ENCODE measurements at places on chromosomes 7 and 10.

GRCh38 chr10:110170142-110170971, 37.0 kb upstream of the MXI1 start:
- no peak for DNase-seq

- peak; percentile 63 for DNase-seq
Observed at GRCh38 chr7:96219378-96220130, 102.3 kb downstream of the SLC25A13 start.

DNA sequence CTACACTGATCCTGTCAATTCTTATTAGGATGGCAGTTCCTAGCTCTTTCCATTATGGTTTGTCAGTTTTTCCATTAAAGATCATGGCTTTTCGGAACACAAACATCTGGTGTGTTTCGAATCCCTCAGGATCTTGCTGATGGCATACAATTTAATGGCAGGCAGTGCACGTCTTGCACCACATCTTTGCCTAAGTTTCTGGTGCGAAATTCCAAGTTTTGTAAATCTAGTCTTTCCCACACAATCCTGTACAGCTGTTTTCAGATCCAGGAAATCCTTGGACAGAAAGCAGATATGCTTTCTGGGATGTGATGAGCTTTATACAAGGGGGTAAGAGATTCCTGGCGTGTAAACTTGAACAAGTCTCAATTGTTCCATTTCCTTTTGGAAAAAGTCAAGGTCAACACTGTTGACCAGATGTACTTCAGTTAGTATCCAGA, 224.3 kb upstream of the PHYHIPL start:
- no peak for DNase-seq

GRCh38 chr7:50704844-50705243, 77.9 kb downstream of the GRB10 start:
- no peak for DNase-seq

GRCh38 chr10:63438506-63439498, 27.0 kb downstream of the JMJD1C start:
- no peak for DNase-seq

GRCh38 chr7:43170571-43170970, 58.1 kb downstream of the HECW1 start:
- no peak for DNase-seq

DNA sequence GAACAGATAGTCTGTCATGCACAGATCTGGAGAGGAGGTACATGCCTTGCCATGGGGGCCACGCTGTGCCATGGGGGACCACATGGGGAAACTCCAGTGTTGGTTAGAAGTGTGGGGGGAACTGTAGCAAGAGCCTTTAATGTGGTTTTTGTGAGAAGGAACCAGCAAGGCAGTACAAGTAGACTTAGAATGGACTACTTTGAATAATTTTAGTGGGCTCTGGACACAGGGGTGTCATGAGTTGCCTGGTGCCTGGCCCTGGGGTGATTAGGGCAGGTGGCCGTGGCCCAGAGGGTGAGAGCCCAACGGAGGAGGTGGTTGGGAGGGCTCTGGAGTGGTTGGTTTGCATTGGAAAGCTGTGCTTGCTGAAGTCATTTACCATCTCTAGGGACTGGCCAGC, 77.2 kb downstream of the CXCL12 start:
- no peak for DNase-seq

- no peak for DNase-seq
Observed at GRCh38 chr10:12484002-12484918, 134.9 kb downstream of the CAMK1D start.

DNA sequence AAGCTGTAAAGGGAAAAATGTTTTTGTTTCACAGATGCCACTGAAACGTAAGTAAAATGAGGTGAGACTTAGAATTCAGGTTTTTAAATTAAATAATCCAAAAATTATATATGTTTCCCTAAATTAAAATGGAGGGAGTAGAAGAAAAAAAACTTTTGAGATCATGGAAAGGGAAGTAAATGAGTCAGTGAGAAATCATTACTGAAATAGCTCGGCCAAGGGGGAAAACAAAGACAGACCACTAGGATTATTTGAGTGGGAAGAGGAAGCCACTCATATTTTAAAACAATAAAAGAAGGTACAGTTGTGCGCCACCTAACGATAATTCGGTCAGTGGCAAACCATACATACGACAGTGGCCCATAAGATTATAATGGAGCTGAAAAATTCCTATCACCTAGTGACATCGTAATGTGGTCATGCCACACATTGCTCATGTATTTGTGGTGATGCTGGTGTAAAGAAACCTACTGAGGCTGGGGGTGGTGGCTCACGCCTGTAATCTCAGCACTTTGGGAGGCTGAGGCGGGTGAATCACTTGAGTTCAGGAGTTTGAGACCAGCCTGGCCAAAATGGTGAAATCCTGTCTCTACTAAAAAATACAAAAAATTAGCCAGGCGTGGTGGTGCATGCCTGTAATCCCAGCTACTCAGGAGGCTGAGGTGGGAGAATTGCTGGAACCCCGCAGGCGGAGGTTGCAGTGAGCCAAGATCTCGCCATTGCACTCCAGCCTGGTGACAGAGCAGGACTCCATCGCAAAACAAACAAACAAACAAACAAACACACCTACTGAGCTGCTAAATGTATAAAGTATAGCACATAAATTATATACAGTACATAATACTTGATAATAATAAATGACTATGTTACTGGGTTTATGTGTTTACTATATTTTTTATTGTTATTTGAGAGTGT, 64.7 kb downstream of the MKX start:
- no peak for DNase-seq

DNA sequence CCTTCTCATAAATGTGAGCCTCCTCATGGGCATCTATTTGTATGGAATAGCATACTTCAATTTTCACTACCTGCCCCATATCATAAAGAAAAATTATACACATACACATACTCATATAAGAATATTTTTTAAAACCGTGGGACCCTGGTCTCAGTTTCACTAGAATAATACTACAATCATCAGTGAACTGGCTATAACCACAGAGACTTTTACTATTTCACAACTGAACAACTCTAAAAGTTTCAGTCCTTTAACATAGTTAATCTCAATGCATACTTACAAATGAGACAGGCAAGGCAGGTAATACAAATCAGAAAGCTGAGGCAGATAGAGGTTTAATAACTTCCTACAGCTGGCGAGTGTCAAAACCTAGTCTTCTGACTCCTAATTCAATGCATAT, 83.1 kb downstream of the LRRN3 start:
- DNase-seq: no peak

- no peak for DNase-seq
Observed at GRCh38 chr7:7433811-7434210, 101.9 kb downstream of the COL28A1 start.

GRCh38 chr10:110420401-110421193, 77.1 kb upstream of the DUSP5 start:
- no peak for DNase-seq

- no peak for DNase-seq
Observed at GRCh38 chr7:151299940-151300645, 41.5 kb upstream of the NUB1 start.

DNA sequence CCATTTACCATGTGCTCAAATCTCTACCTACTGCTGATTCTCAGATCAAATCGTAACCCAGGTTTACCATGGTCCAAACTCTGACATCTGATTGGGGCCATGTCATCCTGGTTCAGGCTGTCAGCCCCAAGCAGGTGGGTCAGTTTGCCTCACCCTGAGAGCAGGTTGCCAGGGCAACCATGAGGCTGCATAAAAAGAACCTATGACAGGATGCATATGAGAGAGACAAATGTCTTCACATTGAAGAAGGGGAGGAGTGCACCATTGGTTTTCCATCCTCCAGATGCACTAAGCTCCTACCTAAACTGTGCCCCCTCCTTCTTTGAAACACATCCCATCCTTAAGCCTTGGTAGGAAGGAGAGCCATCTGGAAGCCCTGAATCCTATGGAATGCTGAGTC, 10.2 kb downstream of the PRSS1 start:
- no peak for DNase-seq

GRCh38 chr10:5488272-5489161, 10.9 kb downstream of the CALML5 start:
- DNase-seq: no peak

- DNase-seq: no peak
Observed at GRCh38 chr7:520503-521161, 986 bp upstream of the PDGFA start.

DNA sequence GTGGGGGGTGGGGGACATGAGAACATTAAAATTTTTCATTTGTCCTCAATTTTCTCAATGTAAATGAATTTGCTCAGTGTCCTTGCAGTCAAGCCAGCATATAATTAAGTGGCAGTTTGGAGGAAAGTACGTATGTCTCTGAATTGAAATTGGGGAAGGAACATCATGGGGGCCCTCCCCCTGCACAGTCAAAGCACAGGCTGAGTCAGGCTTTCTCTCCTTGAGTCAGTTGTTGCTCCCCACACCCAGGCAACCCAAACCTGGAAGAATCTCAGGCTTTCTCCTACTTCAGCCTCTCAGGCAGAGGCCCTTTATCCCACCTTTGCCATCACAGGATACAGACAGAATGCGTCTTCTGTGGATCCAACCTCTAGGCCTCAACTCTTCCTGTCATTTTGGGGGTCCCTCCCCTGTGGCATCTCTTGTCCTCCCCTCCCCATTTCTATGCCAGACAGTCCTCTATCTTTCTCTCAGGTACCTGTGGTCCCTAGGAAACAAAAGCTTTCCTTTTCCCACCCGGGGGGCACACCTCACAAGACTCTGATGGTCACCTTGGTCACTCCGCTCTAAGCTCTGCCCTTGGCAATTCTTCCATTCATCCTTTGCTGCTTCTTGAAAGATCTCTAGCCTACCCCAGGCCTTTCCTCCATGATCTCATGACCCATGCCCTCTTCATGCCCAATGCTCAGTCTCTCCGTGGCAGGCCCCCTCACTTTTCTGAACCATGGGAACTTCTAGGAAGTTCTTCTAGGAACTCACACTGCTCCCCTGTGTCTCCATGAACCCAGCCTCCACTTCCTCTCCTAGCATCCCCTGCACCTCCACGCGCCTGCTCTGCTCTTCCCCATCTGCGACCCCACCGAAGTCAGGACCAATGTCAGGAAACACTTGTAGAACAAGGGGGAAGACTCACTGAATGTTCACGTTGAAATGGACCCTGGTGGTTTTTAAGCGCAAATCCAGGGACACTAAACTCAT, 40.4 kb downstream of the CREB3L2 start:
- no peak for DNase-seq

DNA sequence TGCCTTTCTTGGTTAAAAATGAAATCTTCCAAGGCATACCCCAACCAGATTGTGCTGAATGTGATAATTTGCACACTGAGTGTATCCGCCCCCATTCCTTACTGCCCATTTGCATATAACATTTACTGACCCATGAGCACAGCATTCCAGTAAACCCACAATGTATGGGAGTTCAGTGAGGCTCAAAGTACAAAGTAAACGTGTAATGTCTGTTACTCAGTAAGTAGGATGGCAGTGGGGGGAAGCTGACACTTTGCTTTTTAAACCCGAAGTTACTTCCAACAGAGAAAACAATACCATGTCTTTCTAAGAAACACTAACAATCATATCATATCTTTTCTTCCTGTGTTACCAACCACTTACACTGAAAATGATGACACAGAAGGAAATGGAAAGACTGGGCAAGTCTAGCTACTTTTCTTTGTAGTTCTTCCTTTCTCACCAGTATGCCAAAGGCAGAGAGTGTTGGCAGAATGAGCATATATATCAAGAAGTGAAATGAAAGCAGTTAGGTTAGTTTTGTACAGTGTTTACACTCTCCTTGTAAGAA, 27.1 kb upstream of the SOSTDC1 start:
- peak; percentile 40 for DNase-seq

- DNase-seq: no peak
Observed at GRCh38 chr7:26368542-26368941, 76.9 kb downstream of the SNX10 start.

DNA sequence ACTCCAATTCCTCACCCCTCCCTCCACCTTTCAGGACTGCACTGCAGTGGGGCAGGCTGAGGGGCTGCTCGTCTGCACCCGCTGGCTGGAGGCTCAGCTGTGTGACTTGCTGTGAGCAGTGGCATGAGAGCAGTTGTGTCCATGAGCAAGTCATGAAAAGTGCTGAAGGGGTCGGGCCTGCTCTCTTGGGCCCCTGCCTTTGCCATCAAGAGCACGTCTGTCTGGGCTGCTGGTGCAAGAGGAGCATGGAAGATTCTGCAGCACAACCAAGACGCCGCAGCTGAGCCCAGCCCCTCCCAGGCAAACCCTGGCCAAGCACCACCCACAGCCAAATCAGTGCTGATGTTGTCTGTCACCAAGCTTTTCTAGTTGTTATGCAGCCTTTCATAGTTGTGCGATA, 284.3 kb downstream of the TCERG1L start:
- DNase-seq: no peak

- no peak for DNase-seq
Observed at GRCh38 chr7:134532180-134532953, 5.0 kb downstream of the AKR1B10 start.

- DNase-seq: no peak
Observed at GRCh38 chr7:26620352-26620751, 244.0 kb downstream of the SKAP2 start.

- no peak for DNase-seq
Observed at GRCh38 chr7:2524808-2525657, 5.5 kb downstream of the LFNG start.
